ENCODE measurements at places on chromosomes 5 and 9. TPM values are rescaled to one million over a fixed set of nuclear protein-coding genes. Genes with fewer than 3 reads are reported as not detected.
A peak's percentile ranks its signal among the peaks of the same experiment; 100 is the strongest.

The HTR1A gene
- not detected for total RNA-seq

The MGAT1 gene
- total RNA-seq: 140 TPM

The SPEF2 gene
- total RNA-seq: 7.9 TPM

The GPRIN1 gene
- 1.6 TPM for total RNA-seq

The PTPRD gene
- total RNA-seq: 4.4 TPM

The HAND1 gene
- total RNA-seq: not detected

The PCDHGA9 gene
- 1.9 TPM for total RNA-seq

The PLEKHG4B gene
- 3.8 TPM for total RNA-seq

The PLK2 gene
- total RNA-seq: 58.2 TPM

- DNase-seq: no peak
These were observed 757 bp downstream of the CDC26 start for GRCh38 chr9:113274474-113275156.

DNA sequence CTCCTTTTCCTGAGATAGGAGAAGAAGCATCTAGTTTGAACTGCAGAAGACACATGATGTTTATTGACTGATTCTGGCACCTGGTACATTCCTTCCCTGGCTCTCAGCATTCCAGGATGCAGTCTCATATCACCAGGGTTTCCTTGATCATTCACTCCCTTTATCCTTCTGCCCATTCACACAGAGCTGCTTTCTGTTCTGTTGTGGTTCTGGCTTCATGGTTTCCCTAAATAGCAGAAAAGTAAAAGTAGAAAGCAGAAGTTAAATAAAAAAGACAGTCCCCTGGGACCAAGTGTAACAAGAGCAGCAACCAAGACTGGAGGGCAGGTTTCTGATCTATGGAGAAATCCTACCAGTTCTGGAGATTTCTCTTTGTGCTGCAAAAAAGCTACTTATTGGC, 3.2 kb downstream of the IFNA8 start:
- DNase-seq: no peak

GRCh38 chr5:95043234-95043633, 241.7 kb downstream of the MCTP1 start:
- DNase-seq: no peak

- no peak for DNase-seq
These were observed 160.8 kb downstream of the DEPDC1B start for GRCh38 chr5:60538955-60539866.

- no peak for DNase-seq
These were observed 6.9 kb downstream of the OTULIN start for GRCh38 chr5:14671414-14671813.

DNA sequence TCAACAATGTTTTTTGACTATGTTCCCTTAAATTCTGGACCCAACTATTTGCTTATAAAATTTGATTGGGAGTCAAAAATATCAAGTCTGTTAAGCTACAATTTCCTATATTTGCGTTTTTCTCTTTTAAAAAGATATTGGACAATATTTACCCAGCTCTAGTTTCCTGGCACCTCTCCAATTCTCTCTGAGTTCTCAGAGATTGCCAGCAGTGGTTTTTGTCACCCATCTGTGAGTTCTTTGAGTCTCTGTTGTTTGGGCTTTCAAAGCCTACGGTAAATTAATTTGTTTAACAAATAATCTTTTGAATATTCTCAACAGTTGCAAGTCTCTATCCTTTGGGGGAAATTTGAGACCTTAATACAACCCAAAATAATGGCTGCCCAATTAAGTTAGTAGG, 174.2 kb upstream of the PUM3 start:
- DNase-seq: no peak

DNA sequence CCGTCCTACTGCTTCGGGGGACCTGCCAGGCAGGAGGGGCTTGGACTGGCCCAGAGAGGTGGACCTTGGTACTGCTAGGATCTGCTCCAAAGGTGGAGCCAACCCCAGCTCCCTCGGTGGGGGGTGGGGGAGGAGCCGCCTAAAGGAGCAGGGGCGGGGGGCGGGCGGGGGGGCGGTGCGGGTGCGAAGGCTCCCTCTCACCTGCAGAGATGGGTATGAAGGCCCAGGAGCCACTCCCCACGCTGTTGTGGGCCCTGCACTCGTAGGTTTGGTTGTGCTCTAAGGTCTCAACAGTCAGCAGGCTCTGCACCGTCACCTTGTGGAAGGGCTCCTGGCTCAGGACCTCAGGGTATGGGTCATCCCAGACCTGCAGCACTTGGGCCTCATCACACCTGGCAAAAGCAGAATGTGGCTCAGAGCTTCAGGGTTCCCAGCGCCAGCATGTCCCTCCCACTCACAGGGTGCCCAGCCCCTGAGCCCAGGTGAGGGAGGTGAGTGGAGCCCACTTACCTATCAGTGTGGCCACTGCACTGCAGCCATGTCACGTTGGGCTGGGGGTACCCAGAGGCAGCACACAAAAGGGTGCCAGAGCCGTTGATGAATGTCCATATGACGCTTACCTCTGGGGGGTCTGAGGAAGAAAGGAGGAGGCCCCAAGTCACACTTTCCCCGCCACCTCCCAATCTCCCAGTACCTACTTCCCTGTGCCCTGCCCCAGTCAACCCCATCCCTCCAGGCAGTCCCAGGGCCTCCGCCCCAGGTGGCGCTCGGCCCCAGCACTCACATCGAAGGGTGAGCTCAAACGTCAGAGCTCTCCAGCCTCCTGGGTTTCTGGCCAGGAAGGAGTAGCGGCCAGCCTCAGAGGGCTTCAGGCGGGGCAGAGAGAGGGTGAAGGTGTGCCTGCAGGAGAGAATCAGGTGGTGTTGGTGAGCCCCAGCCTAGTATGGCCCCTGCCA, 16.4 kb downstream of the CSF1R start:
- no peak for DNase-seq

- DNase-seq: no peak
These were observed 37.8 kb upstream of the SPDL1 start for GRCh38 chr5:169545762-169546161.

DNA sequence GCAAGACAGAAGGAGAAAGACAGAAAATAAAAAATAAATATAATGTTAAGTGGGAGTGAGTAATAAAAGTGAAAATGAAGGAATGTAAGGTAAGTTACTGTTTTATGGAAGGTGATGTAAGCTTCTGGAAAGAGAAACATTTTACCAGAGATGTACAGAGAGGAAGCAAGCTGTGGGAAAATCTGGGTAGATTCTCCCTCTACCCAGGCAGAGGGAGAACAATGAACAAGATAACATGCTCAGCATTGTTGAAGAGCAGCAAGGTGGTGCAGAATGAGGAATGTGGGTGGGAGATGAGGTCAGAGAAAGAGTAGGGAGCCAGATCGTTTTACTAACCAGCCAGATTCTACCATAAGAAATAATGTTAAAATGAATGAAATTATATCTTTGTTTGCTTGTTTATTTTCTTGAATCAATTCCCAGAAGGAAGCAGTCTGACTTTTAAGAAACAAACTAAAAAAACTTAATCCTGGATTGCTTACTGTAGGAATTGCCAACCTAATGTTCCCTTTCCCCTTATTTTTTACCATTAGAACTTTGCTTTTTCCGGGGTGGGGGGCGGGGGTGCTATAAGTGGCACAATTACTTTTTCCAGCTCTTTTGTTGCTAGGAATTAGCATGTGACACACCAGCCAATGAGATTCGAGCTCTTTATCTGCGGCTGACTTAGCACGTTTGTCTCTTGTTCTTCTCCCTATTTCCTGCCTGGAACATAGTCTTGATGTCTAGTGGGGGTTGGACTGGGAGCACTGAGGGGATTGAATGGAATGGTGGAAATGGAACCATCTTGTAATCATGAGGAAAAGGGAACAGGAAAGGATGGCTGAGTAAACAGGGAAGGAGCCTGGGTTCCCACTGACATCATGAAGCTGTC, 356.7 kb downstream of the TMEM167A start:
- DNase-seq: no peak

DNA sequence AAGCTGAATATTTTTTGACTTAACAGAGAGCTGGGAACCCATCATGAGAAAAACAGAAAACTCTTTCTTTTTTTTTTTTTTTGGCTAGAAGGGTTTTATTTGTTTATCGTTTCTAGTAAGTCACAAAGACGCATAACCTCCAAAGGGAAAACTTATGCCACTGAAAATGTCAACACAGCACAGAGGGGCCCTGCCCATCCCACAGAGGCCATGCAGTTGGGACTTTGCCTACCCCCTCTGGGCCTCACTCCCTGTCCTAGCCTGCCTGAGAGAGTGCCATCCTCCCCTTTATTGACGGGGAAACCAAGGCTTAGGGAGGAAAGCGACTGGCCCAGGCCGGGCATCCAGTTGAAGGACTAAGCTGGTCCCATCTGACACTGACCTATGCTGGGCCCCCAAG, 74.7 kb downstream of the VAV2 start:
- DNase-seq: no peak

DNA sequence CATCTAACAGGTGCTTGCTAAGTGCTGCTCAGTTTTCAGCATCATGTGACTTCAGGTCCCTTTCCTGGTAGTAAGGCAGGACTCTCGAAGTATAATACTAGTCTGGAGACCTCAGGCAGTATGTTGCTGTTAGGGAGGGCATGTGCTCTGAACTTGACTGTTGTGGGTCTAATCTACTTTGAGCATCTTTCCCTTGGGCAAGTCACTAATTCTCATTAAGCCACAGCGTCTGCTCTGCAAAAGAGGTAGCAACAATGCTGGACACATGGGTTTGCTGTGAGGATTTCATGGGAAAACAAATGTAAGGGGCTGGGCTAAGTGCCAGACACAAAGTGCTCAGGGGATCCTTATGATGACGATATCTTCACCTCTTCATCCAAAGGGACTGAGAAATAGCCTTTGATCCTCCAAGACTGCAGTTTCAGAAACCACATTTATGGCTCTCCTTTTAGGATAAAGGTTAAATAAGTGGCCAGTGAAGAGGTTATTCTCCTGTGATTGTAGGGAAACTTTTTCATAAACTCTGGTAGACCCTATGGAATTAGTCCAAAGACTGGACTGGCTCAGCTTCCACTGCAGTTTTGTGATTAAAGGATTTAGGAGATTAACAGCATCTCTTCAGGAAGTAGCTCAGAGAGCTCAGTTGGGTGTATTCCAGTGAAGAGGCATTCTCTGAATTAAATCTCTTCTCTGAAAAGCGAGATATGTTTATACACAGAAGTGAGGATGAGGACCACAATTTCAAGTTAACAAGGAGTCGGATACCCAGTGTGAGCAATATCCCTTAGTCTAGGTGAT, 216.6 kb downstream of the SGCD start:
- DNase-seq: no peak

GRCh38 chr5:39680213-39680612, 255.4 kb upstream of the DAB2 start:
- DNase-seq: no peak

- no peak for DNase-seq
These were observed 62.3 kb downstream of the GDNF start for GRCh38 chr5:37777432-37778130.

GRCh38 chr5:142545650-142546322, 140.1 kb downstream of the FGF1 start:
- DNase-seq: no peak

- no peak for DNase-seq
These were observed 960 bp downstream of the NR2F1 start for GRCh38 chr5:93583768-93584595.

DNA sequence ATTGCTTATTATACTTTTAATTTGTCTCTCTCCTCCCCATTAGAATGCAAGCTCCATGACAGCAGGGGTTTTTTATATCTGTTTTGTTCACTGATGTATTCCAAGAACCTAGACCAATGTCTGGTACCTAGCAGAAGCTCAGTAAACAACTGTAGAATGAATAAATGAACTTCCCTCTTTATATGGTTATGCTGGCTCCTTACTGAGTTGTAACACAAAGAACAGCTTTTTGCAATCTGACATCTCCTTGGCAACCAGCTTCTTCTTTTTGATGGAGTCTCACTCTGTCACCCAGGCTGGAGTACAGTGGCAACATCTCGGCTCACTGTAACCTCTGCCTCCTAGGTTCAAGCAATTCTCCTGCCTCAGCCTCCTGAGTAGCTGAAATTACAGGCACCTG, 13.6 kb downstream of the TRMO start:
- no peak for DNase-seq

- DNase-seq: peak; percentile 86
These were observed 134.1 kb downstream of the NUDT12 start for GRCh38 chr5:103428411-103428871.
